ENCODE measurements at places on chromosomes 11 and 22.

- DNase-seq, result no peak
Measured at GRCh38 chr22:39839204-39839603, 54.4 kb downstream of the ENTHD1 start.

DNA sequence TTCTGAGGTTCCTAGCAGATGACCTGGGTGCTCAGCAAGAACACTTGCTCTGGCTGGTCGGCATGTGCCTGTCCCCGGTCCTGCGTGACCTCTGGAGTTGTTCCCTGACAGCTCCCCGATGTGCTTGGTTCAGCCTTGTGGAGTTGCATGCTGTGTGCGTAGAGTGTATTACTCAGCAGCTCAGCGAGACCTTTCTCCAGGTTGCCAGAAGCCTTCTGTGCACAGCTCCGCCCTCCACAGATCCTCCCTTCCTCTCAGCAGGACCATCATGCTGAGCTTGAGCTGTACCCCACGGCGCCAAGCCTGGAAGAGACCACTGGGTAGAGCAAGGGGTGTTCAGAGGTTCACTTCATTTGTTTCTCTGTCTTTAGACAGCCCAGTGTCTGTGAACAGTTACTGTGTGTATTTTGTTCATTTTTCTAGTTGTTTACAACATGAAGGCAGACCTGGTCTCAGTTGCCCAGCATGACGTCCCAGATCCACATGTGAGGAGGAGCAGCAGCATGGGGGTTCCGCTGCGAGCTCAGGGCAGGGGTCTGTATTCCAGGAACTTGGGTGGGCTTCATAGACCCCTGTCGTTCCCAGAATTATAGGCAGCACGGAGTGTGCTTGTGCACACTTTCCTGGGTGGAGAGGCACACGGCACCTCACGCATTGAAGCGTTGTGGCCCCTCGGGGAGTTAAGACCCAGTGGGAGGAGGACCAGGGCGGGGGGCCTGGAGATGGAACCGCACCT lies 148.6 kb downstream of the IGLL1 start:
- DNase-seq, result no peak

DNA sequence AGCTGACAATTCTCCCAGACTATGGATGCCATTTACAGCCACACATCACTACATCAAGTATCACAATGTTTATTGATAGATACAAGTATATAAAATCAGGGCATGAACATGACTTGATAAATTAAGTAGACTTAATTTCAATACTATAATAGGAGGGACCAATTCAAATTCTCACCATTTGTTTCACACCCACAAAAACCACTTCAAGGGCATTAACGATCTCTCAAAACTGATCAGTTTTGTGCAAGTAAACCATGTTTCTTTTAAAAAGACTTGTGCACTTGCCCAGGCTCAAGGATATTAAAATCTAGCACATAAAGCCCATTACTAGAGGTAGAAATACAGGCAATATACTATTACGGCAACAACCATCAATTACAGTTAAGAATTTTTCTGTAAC lies 11.7 kb downstream of the EIF4G2 start:
- DNase-seq, result no peak

- no peak for DNase-seq
Measured at GRCh38 chr11:60370811-60371298, 7.5 kb upstream of the MS4A7 start.

DNA sequence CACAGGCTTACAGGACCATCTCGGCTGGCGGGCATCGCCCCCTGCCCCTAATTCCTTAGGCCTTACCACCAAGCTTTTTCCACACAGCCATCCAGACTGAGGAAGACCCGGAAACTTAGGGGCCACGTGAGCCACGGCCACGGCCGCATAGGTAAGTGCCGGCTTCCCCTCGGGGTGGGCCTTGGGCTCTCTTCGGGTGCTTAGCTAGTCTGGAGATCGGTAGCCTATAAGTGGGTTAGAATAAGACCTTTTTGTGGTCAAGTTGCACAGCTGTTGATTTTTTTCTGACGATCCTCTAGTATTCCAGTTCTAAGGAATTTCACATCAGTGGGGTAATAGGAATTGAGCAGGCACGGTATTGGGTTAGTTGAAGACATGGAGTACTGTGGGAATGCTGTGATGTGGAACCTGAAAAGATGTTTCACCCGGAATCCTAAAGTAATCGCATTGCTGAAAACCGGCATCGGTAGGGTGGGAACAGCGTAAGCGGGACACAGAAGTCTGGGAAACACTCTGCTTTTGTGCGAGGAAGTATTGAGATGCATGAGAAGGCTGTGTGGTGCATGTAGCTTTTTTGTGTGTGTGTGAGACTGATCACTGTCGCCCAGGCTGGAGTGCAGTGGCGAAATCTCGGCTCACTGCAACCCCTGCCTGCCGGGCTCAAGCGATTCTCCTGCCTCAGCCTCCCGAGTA lies 669 bp downstream of the RPL27A start:
- DNase-seq, result no peak

GRCh38 chr22:48478124-48478523 lies 1349.5 kb downstream of the BRD1 start:
- no peak for DNase-seq

DNA sequence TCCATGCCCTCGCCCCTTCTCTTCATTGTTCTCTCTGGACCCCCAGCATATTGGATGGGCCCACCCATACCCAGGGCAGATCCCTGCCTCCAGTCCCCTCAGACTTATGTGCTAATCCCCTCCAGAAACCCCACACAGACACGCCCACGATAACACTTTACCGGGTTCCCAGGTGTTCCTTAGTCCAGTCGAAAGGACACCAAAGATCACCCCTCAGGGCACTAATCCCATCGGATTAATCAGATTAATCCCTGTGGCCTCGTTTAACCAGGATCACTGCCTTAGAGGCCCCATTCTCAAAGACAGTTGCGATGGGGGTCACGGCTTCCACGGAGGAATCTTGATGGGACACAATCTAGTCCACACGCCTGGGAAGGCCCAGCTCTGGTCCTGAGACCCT lies 80.8 kb downstream of the SHANK2 start:
- no peak for DNase-seq

DNA sequence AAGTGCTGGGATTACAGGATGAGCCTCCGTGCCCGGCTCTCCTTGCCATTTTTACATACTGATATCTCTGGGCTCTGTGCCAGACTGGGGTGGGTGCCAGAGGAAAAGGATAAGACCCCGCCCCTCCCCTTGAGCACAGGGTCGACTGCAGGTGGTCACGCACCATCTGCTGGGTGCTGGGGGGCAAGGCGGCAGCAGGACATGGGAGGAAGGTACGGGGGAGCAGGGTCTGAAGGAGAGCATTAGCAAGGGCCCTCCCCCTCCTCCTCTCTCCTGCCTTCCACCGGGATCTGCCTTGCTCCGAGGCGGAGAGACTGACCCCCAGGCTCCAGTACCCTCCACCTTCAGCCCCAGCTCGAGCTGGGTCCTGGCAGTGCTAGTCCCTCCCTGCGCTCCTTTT lies 9.7 kb upstream of the PGA3 start:
- no peak for DNase-seq

- no peak for DNase-seq
Measured at GRCh38 chr11:130420478-130421198, 7.8 kb downstream of the ADAMTS8 start.

- DNase-seq, result no peak
Measured at GRCh38 chr22:34427436-34427835, 507.2 kb upstream of the LARGE1 start.

DNA sequence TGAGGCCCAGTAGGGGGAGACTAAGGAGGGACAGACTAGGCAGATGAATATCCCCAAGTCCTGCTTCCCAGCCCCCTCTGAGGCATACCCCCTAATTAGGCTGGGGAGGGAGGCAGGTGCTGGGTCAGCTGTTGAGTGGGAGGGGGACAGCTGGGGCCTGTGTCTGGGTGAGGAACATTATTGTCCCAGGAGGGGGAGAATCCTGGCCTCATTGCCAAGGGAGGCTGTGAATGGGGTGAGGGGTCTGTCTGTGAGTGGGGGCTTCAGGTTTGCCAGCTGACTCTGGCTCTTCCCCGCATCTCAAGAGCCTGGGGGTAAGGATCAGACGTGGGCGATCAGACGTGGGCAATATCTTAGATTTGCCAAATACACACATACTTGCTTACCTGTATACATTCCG lies 2.1 kb downstream of the INPPL1 start:
- DNase-seq, result no peak

DNA sequence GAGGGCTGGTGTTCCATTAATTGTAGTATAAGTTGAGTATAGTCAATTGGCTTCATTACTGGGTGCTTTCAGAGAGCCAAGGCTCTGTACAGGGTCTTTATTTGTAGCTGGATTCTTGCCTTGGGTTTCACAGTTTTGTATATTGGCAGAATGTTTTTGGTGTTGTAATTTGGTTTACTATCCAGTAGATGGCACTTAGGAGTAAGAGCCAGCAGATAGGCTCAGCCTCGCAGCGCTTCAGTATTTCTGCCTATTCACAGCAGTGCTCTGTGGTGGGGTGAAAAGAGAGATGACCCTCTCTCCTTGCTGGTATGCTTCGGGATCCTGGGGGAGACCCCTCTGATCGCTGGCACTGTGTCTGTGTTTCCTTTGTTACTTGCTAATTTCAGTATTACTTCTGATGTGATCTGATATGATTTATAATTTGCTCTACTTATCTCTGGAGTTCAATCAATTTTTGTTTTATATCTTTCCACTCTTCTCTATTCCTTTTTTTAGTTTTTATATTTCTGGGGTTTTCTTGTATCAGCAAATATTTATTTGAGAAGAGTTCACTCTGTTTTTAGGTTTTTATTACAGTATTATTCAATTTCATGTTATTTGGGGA lies 52.2 kb downstream of the ANO5 start:
- no peak for DNase-seq

- DNase-seq, result no peak
Measured at GRCh38 chr22:32590556-32590955, 115.9 kb downstream of the FBXO7 start.

DNA sequence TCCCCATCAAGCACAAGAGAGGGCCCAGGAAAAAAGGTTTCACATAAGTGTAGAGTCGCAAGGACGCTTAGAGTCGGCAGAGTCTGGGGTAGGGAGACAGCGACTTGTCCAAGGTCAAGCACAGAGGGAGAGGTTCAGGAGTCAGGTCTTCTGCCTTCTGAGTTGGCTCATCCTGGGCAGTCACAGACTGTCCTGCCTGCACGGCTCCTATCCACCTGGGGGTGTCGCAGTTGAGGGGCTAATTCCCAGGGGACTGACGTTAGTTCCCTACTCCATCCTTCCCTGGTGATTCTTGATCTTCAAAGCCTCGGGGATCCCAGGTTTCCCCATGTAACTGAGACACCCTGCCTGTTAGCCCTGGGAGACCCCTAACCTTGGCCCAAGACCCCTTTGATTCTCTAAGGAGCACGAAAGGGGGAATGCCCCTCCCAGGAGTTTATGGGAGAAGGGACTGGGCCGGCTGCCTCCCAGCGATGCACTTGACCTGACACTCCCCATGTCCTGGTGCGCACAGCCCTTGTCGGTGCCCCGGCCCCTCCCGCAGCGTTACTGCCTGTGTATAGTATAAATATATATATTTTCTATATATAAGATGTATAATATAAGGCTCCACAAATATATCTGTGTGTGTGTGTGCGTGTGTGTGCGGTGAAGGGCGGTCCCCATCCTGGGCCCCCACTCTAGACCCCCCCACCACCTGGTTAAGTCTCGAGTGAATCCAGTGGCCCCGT lies 14.7 kb upstream of the TAB1 start:
- no peak for DNase-seq

GRCh38 chr22:44595841-44596341 lies 97.9 kb upstream of the RTL6 start:
- no peak for DNase-seq

DNA sequence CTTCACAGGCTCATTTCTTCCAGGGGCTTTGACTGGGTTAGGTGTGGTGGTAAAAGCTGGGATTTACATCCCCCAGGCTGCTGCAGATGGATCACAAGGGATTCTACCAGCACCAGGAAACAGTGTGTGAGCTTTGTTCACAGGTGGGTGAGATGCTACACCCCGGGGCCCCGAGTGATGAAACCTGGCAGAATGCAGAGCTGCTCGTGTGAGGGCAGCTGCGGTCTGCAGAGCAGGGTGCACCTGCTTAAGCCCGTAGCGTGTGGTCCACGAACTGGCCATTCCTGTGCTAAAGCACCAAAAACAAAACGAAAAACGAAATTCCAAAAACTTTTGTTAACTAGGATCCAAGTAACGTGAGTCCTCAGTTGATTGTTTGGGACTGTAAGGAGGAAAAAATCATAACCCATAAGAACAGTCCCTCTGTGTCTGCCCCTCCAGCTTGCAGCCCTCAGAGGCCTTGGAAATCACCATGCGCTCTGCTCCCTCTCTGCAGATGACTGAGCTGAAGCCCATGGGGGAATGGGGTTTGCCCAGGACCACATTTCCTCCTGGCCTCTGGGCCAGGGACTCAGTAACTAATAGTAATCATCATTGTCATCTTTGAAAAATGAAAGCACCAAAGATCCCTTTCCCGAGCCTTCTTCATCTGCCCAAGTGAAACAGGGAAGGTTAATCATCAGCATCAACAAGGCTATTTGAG lies 24.6 kb downstream of the ELF5 start:
- DNase-seq, result no peak

- DNase-seq, result no peak
Measured at GRCh38 chr11:70528794-70529580, 130.7 kb downstream of the CTTN start.

GRCh38 chr11:1225386-1226225 lies 2.7 kb downstream of the MUC5B start:
- DNase-seq, result no peak

DNA sequence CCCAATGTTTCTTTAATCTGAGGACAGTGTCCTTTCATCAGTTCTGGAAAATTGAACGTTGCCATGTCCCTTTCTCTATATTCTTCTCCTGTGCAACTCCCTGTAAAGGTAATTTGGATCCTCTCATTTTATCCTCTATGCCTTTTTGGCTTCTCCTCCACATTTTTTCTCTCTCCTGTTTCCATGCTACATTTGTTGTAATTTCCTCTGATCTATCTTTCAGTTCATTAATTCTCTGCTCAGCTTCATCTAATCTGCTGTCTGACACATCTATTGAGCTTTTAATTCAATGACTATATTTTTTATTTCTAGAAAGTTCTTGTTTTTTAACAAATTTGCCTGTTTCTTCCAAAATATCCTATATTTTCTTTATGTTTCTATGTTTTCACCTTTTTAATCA lies 59.3 kb downstream of the RPUSD4 start:
- DNase-seq, result no peak

GRCh38 chr22:27022896-27023361 lies 365.5 kb downstream of the MIAT start:
- no peak for DNase-seq

GRCh38 chr22:49961005-49961600 lies 531 bp downstream of the PIM3 start:
- no peak for DNase-seq

- no peak for DNase-seq
Measured at GRCh38 chr22:37068859-37069258, 17.3 kb downstream of the KCTD17 start.

- no peak for DNase-seq
Measured at GRCh38 chr11:94855666-94856065, 87.5 kb downstream of the AMOTL1 start.

- DNase-seq, result no peak
Measured at GRCh38 chr22:22863001-22863400, 24.6 kb upstream of the IGLL5 start.

GRCh38 chr22:50131894-50132293 lies 38.6 kb upstream of the PANX2 start:
- DNase-seq, result no peak

Measured in stimulated activated CD4-positive, alpha-beta T cell treated with anti-CD3 and anti-CD28 coated beads, Interleukin-1b, Interleukin-23, amount 100 ng/mL, for 1 hour (primary cell).